ENCODE measurements at places on chromosomes 6 and 20.

GRCh38 chr20:2386516-2387179, 5.9 kb downstream of the TGM6 start:
- peak; percentile 46 for DNase-seq

- no peak for DNase-seq
Observed at GRCh38 chr20:34875642-34876405, 588 bp upstream of the ACSS2 start.

DNA sequence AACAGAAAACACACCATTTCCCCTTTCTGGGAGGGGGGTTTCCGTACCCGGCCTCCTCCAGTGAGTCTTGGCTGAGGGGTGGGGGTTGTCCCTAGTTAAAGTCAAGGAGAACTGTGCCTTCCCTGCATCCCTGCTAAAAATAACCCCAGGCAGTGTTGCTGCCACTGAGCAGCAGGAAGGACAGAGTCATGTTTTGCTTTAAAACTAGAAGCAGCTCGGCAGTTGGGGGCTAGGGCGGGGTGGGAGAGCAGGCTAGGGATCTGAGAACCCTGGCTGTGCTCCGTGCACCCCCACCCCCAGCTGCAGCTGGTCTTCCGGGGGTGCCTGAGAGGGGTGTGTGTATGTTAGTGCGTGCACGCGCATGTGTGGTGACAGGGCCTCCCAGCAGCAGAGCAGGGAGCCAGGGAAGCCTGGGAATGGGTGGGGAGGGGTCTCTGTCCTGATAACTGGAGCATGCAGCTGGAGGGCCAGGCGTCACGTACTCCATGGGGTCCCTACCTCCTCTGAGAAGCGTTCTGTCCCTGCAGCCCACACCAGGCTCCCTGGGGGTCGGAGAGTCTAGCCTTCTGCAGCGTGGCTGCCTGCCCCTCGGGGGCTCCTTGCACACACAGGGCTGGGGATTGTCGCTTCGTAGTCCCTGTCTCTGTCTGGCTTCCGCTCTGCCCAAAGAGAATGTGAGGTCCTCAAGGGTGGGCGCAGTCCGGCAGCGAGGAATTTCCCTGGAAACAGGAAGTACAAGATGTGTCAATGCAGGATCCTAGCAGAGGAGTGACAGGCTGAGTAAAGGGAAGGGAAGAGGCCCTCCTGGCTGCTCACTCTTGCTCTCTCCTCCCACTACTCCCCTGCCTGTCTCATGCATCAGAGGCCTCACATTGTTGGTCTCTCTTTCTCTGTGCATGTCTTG, 16.8 kb upstream of the ARMC12 start:
- DNase-seq = no peak

GRCh38 chr6:145045582-145045981, 689.7 kb downstream of the EPM2A start:
- no peak for DNase-seq

DNA sequence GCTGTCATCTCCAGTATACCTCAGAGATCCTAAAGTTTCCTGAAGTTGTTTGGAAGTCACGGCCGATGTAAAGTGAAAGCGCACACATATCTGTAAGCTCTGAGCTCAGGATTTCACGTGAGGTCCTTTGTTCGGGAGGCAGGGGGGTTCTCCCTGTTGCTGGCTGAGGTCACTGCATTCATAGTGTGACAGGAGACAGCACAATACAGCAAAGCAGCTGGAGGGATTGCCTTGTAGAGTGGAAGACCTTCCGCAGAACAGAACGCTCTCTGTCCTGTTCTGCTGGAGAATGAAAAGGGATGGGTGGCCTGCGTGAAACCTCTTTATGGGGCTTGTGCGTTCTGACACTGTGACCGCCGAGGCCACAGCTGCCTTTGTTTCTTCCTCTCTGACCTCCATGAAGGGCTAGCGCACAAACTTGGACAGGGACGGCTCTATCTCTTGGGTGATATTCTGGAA, 13.4 kb upstream of the SERPINB1 start:
- no peak for DNase-seq

GRCh38 chr6:27176523-27177484, 70.7 kb upstream of the PRSS16 start:
- peak; percentile 42 for DNase-seq

DNA sequence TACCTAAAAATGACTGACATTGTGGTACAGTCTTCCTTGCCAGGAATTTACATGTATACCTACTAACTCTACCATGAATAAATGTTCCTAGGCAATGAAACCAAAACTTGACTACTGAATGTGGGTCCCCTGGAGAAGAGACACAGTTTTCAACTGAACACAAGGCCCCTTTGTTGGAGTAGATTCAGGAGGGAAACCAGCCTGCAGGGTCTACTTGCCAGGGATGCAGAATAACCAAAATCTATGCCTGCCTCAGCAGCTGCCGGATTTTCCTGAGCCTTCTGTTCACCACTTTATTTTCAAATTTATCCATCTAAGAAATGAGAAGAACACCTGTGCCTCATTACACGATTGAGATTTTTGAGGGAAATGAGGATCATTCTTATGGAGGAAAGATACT, 211.9 kb downstream of the GRM1 start:
- no peak for DNase-seq

DNA sequence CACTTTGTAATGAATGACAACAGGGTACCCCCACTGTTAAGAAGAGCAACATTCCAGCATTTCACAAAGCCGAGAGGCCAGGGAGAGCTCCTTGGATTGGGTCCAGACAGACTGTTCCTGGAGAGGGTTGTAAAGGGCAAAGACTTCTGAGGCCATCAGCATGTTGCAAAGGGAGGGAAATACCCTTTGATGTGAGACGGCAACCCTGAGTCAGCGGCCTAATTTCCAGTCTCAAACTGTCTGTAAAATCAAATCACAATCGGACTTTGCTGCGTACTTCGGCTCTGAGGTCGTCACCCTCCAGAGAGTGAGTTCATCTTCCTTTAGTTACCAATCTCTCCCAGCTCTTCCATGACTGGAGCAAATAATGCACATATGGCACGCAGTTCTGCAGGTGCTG, 101.0 kb upstream of the DTNBP1 start:
- no peak for DNase-seq

DNA sequence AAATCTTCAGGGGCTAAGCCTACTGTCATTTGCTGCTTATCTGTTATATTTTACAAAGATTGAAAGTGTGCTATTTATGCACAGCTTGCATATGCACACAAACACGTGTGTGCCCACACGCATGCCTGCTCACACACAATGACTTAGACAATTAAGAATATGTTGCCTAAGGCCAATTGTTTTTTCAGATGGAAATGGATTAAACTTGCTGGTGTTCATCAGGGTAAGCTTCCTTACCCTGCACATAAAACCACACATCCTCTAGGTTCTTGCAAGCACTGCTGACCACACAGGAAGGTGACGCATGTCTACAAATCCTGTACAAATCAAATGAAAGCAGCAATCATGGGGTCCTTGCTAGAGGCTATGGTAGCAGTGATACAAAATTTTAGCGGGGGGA, 58.4 kb downstream of the GJA10 start:
- no peak for DNase-seq

DNA sequence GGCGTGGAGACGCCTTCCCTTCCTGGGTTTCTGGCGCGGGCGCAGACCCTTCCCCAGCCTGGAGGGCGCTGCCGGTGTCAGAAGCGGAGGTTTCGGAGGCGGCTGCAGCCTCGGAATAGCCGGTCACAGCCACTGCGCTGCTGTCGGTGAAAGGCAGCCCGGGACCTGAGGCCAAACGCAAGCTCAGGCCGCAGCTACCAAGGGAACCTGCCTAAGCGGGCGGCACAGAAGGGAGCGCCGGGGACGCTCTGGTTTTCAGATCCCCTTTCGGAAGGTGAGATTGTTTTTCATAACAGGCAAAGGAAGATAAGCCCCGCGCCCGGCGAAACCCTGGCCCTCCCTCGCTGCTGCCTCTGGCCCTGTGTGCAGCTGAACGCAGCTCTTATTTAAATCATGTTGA, 116.5 kb downstream of the FAM120B start:
- no peak for DNase-seq

GRCh38 chr6:113068570-113068969, 721.4 kb downstream of the RFPL4B start:
- DNase-seq = no peak

DNA sequence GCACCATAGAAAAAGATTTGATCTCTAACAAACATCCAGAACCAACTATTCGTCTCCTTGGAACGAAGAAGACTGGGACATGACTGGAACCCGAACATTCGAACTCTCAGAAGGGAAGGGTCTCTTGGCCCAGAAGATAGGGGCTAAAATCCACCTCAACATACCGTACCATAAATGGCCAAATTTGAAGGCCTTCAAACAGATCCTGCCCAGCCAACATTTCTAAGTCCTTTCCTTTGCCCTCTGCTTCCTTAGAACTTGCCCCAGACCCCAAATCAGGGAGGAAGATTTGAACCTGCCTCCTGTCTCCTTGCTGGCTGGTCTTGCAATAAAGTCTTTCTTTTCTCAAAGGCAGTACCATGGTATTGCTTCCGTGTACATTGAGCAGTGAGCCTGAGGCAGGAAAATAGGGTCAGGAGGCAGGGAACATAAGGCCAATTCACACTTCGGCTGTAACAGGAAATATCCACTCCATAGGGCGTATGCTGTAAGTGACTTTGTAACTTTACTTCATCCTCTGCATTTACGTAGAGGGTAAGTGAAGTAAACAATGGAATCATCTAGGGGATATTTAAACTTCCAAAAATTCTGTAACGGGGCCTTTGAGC, 1.8 kb upstream of the PXDC1 start:
- no peak for DNase-seq

DNA sequence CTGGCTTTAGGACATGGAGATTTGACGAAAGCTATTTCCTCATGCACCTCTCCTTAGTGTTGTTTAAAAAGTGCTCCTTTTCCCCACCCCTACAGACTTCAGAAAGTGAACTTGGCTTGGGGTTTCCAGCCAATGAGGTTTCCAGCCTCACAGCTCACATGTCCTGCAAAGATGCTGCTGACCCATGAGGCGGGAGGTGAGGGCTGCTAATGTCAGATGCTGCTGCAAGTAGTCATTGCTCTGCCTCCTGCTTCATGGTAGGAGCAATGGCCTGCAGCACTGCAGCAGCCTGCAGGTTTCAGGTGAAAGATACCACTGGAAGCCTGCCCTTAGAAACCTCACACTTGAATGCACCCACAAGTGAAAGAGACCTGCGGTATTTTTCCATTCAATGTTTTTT, 112.8 kb downstream of the LAMP5 start:
- DNase-seq = no peak

DNA sequence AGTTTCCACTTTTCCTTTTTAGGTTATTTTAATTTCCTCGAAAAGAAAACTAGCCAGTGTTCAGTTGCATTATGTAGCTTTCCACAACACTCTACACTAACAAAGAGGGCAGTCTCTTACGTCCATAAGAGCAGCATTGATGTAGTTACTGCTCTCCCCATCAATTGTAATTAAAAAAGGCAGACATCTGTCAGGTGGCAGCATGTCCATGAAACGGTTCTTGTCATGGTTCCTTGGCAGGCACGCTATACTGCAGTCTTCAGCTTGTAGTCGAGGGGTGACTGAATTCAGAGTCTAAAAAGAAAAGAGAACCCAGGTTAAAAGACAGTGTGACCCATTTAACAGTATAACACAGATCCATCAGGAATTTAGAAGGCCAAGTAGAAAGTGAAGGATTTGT, 80.1 kb upstream of the THEMIS start:
- no peak for DNase-seq

DNA sequence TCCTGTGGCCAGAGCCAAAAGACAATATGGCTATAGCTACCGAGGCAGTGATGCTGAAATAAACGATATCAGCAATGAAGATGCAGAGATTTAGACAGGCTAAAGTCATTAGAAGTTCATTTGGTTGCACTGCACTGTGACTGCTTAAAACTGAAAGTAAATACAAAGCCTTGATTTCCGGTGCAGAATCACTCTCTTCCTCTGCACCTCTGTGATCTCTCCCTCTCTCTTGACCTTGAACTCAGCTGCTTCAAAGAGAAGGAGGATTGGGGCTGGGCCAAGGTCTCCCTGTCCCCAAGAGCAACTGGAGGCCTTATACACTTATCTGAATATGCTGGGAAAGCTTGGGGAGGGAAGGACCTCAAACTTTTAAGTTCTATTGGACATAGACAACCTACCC, 34.6 kb upstream of the SPACA1 start:
- DNase-seq = no peak

GRCh38 chr6:81697559-81697958, 54.9 kb downstream of the TENT5A start:
- no peak for DNase-seq

GRCh38 chr20:17810062-17810631, 110.4 kb downstream of the BANF2 start:
- DNase-seq = no peak

DNA sequence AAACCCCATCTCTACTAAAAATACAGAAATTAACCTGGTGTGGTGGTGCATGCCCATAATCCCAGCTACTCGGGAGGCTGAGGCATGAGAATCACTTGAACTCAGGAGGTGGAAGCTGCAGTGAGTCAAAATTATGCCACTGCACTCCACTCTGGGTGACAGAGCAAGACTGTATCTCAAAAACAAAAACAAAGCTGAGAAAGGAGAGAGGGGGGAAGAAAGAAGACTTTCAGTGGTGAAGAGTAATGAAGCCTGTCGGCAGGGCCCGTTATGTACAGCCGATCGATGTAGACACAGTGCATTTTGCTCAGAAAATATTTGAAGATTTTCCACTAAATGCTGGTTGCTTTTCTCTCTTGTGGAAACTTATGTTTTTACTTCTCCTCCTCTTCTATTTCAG, 13.8 kb downstream of the VAPB start:
- no peak for DNase-seq

GRCh38 chr6:107246972-107247615, 131.8 kb upstream of the BEND3 start:
- DNase-seq = no peak

DNA sequence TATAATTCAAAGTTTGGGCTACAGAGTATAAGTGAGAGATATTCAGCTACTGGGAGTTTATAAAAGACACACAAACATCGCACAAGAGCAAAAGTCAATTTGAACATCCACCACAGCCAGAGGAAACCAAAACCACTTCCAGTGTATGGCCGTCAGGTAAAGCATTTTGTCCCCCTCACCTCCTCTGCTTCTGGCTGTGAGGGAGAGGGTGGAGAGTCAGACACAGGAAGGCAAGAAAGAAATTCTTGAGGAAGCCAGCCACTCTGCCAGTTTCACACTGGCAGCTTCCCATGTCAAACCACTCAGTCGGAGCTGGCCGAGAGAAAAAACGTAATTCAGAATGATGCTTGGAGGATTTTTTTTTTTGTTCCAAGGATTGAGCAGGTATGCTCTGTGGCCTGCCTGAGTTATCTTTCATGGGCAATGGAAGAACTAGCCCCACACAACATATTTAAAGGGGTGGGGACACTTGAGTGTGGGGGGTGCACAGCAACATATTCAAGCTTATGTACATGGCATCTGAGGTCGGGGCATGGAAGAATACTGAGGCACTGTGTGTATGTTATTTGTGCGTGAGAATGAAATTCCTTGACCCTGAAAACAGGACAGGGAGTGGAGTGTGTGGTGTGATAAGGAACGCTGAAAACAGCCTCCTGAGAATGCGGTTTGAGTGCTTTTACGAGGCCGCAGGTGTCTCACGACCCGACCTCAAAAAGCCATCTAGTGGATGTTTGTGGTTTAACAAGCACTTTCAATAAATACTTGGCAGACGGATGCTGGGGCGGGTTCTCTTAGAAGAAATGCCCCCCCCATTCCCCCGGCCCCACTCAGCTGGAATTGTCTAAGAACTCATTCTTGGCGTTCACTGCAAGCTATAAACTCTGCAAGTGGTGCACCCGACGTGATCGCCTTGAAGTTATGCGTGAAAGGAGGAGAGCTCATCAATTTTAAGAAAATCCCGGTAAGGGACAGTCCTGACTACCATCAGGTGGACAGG, 27.5 kb upstream of the ZBTB22 start:
- no peak for DNase-seq

- no peak for DNase-seq
Observed at GRCh38 chr20:62310757-62311121, 7.9 kb downstream of the ADRM1 start.

- DNase-seq = no peak
Observed at GRCh38 chr6:74932232-74932888, 273.5 kb downstream of the COL12A1 start.

All from HS-27A (cell line).